ENCODE measurements at places on chromosomes 3 and 15. TPM values are rescaled to one million over a fixed set of nuclear protein-coding genes. Genes with fewer than 3 reads are reported as not detected.

DNA sequence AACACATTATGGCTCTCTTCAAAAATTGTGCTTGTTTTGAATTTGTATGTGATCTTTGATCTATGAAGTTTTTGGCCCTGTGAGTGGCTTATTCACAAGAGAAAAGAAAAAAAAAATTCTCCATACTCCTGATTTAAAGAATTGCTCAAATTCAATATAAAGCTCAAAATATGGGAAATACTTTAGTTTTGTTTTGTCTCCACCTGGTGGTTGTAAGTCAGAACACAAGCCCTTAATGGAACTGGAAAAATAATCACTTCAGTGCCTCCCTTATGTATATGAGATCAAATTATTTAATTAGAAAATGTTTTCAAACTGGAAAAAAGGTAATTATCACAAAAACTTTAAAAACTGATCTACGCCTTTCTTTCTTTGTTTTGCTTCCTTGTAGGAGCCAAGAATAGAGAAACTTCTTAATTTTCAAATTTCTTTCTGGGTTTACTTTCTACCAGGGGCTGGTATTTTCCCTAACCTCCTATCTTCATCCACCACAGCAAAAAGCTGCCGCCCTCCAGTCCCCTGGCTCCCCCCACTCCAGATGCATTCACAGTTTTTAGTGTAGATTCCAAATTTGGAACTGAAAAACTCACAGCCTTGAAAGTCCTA, 50.6 kb downstream of the SERP1 start:
- no peak for DNase-seq

DNA sequence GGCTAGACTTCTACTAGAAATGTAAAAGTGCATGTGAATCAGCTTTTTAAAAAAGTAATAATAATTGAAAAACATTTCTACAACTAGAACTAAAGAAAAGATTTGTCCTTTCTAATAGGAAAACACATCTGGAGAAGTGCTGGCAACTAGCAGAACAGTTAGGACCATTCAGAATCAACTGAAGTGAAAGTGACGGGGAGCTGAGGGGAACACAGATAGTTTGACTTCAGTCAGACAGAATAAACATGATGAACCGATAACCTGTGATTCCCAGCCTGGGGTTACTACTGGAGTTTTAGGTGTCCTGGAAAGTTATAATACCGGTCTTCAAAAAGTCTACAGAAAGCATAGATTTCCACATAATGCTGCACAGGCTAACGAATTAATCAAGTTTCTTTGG, 28.1 kb downstream of the OPA1 start:
- no peak for DNase-seq

C2CD4B gene
- not detected for total RNA-seq

- DNase-seq, result no peak
These were observed 4.9 kb upstream of the PAK6 start for GRCh38 chr15:40233727-40234577.

DNA sequence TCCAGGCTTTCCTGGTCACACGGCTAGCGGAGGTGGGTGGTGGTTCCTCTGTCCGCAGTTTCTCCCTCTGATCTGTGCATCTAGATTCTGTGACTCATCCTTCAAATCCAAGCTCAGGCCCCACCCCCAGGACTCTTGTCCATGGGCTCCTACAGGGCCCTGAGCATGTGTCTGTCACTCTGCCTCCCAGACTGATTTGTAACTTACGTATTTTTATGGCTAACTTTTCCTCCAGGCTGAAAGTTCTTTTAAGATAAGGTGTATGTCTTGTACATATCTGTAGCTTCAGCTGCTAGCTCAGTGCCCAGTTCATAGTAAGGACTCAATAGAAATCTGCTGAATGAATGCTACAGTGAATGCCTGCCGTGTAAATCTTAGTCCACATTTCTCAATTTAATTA, 8.0 kb downstream of the ESYT3 start:
- DNase-seq, result peak; percentile 59

DNA sequence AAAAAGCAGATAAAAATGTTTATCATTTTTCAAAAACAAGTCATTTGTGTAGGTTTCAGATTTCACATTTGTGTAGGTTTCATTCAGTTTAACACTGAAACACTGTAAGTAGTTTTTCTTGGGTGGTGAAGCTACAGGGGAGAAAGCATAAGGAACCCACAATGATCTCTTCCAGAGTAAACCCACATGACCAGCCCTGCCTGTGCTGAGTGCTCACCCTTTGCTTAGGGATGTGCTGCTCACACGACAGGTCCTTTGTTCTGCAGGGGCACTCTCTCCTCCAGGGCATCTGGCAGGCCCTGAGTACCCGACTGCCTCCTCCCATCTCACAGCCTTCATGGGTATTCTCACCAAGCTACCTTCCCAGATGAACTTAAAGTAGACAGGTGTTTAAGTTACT, 28.9 kb downstream of the ZXDC start:
- DNase-seq, result no peak

DNA sequence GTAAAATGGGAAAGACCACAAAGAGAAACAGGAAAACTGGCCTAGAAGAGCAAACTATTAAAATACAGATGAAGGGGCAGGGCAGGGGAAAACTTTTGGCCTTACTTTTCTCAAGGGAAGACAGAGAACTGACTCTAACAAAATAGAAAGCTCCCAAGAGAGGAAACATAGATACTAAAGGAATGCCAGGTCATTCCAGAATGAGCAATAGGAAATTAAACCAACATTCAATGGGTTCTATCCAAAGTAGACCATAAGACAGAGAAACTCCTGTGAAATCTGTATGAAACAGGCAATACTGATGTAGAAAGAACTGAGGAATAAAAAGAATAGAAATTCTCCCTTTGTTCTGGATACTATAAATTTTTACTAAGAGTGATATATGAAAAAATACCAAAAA, 491.8 kb downstream of the MECOM start:
- no peak for DNase-seq

- no peak for DNase-seq
These were observed 259.3 kb downstream of the ZBBX start for GRCh38 chr3:167120828-167121227.

DNA sequence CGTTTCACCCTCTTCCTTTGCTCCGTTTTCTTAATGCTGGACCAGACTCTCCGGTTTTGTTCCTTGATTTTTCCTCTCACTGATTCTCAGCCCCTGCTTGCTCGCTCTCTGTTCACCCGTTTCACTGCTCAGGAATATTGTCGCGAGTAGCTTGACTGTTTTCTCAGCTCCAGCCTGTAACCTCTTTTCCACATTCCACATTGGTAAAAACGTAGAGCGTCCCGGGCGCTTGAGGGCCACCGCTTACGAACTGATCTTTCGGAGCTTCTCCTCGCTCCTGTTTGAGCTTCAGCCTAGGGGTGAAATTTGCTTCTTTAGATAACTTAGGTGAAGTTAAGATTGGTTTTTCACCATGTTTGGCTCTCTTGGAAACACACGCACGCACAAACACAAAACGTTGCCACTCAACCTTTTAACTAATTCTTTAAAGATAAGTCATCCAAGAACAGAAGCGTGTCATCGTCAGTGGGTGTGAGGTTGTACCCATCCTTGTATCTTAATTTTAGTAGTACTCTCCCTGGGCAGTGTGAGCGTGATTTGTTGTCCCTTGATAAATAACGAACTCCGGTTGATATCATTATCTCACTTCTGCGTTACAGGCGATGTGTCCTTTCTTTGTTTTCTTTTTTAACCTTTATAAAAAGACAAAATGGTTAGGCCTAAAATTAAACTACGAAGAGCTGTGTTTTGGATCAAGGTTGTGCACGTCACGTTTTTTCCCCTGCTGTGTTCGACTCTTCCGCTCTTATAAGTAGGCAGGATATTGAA, 1.0 kb downstream of the PAK2 start:
- peak; percentile 23 for DNase-seq
